HepG2 (cell line): ENCODE measurements at places on chromosomes 11 and 22.

DNA sequence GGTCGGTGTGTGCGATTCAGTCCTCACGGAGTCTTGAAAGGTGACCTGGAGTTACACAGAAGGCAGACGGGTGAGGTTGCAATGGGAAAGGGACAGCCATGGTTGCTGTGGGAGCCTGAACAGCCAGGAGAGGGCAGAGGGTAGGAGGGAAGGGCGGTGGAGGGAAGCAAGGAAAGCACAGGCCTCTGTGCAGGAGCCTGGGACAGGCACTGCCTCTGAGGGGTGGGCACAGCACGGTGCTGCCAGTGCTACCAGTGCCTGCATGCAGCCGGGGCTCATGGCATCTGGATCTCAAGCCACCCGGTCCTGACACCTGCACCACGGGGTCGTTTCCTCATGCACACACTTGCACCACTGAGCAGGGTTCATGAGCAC, 401.0 kb downstream of the TBC1D22A start:
- DNase-seq, result no peak

- no peak for DNase-seq
Measured at GRCh38 chr22:30876915-30877553, 91.5 kb downstream of the MORC2 start.

DNA sequence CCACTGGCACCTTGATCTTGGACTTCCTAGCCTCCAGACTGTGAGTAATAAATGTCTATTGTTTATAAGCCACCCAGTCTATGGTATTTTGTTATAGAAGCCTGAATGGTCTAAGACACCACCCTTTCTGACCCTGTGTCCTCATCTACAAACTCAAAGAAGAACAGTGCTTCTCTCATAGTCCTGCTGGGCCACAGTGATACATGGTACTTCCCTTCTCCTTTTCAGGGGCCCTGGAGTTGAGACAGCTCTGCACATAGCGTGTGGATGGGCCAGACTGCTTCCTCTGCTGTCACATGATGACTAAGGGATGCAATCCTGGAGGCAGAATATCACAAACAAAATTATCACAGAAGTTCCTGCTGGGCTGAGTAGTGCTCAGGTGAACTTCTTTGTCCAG, 5.0 kb downstream of the KCNJ11 start:
- no peak for DNase-seq

GRCh38 chr11:21861314-21861713, 331.6 kb upstream of the ANO5 start:
- no peak for DNase-seq

GRCh38 chr11:33375688-33376311, 118.6 kb downstream of the HIPK3 start:
- DNase-seq, result no peak

- DNase-seq, result no peak
Measured at GRCh38 chr11:5665746-5666401, 19.0 kb downstream of the TRIM5 start.

GRCh38 chr11:113305440-113306336, 8.7 kb upstream of the TTC12 start:
- DNase-seq, result peak; percentile 32

GRCh38 chr11:32100495-32100894, 9.6 kb downstream of the RCN1 start:
- no peak for DNase-seq

DNA sequence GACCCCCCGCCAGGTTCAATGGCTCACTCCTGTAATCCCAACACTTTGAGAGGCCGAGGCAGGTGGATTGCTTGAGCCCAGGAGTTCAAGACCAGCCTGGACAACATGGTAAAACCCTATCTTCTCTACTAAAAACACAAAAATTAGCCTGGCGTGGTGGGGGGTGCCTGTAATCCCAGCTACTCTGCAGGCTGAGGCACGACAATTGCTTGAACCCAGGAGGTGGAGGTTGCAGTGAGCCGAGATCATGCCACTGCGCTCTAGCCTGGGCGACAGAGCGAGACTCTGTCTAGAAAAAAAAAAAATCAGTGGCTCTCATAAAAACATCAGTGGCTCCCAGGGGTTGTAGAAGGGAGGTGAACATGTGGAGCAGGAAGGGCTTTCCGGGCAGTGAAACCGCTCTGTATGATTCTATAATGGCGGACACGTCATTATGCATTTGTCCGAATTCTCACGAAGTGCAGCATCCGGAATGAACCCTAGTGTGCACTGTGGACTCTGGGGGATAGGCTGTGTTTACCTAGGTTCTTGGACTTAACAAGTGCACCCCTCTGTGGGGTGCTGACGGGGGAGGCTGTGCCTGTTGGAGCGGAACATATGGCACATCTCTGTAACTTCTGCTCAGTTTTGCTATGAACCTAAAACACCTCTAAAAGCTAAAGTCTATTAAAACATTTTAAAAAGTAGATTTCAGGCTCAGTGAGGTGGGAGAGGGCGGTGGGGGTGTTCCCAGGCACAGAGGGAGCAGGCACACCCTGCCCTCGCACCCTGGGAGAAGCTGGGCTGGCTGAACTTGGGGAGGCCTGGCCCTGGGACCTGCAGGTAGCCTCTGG, 49.1 kb upstream of the SEPTIN5 start:
- DNase-seq, result no peak

DNA sequence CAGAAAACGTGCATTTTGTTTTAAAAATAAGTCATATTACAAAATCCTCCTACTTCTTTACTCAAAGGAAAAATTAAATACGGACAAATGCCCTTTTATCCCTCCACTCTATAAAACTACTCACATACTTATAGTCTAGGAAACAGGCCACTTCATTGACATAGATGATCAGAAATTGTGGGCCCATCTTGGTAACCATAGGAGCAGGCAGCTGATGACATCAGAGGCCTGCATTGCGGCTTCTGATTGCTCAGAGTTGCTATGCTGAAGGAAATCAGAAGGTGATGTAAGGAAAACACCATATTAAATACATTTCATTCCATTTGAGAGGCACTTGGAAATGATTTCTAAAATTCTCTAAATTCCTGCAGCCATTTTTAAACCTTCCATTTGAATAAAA, 27.0 kb downstream of the FAM76B start:
- no peak for DNase-seq

DNA sequence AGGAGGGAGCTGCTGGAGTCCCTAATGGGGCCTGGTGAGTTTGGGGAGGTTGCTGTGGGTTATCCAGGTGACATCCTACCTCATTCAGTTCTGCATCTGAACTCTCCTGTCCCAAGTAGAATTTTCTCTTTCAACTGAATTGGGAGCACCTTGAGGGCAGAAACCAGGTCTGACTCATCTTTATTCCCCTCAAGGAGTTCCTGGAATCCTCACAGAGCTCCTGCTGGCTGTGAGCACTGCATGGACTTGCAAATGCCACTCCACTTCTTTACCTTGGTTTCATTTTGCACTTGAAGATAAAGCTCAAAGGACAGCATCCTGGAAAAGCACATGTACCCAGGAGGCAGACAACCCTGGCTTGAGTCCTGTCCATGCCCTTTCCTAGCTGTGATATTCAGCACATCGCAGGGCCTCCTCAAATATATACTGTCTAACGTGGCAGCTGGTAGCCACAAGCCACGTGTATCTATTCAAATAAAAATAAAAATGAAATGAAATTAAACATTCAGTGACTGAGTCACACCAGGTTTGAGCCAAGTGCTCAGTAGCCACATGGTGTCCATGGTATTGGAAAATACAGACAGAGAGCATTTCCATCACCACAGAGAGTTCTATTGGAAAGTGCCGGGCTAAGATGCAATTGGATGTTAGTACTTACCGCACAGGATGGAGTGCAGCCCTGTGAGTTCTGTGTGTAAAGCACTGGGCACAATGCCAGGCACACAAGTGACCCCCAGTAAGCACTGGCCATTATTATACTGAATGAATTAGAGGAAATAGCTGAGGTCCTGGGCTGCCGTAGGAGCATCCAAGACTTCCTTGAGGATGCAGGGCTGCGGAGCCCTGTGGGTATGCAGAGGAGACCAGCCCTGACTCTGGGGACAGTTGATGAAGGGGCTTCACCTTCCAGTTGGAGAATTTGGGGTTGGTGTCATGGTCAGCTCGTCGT, 149.0 kb downstream of the PKNOX2 start:
- DNase-seq, result no peak

DNA sequence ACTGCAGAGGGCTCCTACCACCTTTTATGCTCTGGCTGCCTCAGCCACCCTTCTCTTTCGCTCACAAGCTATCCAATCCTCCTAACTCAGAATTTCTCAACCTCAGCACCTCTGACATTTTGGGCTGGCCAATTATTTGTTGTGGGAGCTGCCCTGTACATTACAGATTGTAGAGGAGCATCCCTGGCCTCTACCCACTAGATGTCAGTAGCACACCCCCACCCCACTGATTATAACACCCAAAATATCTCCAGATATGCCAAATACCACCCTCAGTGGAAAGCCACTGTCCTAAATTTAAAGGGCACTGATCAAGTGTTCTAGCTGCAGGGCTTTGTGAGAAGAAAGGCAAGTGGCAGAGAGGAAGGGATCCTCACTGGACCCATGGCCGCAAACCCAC, 443.1 kb downstream of the SOX6 start:
- no peak for DNase-seq

DNA sequence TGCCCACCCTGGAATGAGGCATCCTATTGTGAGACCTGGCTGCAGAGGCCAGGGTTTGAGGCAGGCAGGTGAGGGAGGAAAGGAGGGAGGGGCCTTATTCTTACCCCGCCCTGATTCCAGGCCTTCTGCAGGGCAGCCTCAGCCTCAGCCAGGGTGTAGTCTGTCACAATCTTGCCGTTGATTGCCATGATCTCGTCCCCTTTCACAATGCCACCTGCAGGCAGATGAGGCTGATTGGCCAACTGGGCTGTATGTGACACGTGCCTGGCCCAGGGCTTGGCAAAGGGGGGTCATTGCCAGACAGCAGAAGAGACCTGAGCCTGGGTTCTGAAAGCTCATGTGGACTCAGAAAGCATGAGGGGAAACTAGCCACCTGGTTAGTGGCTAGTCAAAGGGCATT, 21.4 kb upstream of the ABCC8 start:
- DNase-seq, result no peak

DNA sequence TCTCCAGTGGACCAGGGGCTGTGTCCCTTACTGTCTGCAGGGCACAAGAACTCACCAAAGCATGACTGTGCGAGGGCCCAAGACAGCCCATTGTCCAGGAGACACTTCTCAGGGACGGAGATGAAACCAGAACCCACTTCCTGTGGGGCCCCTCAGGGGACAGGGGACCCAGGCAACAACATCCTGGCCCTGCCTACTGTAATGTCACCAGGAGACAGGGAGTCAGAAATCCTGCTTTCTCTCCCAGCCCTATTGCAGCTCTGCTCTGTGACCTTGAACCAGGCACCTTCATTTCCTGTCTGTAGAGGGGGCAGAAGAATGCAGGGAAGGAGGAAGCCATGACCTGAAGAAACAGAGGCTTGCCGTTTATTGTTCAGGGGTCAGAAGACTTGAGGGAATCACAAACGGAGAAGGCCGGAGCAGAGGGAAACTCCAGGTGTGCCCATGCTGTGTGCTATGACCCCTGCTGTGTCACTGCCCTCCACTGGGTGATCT, 98.0 kb downstream of the NAT10 start:
- peak; percentile 44 for DNase-seq

DNA sequence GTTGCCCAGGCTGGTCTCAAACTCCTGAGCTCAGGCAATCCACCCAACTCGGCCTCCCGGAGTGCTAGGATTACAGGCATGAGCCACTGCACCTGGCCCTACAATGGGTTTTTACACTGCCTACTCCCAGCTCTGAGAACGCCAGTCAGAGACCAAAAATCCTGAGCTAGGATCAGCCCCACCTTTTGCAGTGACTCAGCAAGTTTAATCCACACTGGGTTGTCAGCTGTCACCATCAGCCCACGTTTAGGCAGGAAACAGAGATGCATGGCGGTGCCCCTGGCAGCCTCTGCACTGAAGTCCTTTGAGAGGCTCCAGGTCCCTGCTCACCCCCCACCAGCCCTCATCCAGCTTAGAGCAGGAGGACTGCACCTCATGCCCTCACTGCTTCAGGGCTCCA, 117.6 kb downstream of the ARHGAP8 start:
- DNase-seq, result no peak

GRCh38 chr22:44392446-44392921, 79.7 kb upstream of the SHISAL1 start:
- no peak for DNase-seq

DNA sequence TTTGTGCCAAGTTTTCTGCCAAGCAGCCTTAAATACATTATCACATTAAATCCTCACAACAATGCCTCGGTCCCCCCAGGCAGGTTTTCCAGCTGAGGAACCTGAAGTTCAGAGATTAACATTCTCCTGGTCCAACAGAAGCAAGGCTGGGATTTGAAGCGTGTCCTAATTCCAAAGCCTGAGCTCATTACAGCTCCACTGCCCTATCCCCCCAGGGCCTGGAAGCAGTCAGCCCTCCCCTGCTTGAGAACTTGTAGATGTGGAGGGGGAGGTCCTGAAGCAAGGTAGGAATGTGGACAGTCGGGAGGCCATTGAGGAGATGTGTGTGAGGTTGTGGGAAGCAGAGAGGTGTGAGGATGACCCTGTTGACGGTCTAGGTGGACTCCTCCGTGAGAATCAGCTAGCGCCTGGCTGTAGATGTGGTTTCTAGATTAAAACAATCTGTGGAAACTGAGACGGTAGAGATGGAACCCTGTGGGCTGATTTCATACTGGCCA, 8.1 kb downstream of the GRAMD1B start:
- no peak for DNase-seq

GRCh38 chr11:130047141-130047540, 22.6 kb upstream of the APLP2 start:
- no peak for DNase-seq

DNA sequence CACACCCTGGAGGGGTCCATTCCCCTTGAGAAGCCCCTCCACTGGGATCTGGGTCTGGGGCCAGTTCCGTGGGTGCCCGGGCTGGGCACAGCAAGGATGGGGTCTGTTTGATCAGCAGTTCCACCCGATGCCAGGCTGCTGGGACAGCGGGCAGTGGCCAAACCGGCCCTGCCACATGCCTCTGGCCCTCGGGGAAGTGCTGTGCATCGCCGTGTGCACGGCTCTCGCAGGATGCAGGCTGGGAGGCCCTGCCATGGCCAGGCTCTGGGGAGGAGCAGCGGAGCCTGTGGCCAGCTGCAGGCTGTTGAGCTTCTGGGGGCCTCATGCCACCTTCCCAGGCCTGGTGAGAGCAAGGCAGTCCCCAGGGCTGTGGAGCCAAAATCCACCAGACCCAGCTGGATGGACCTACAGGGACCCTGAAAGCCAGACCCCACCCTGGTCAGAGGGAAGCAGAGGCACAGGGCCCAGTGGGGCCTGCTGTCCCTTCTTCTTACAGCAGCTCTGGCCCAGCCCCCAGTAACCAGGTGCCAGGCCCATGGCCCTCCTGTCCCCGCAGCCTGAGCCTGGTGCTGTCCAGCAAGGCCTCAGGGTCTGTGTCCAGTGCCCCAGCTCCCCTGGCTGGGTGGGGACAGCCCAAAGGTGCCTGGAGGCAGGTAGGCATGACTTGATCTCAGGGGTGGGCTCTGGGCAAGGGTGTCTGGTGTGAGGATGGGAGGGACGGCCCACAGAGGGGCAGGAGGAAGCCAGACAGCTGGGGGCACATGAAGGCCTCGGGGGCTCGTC, 57.3 kb downstream of the WNT7B start:
- no peak for DNase-seq

DNA sequence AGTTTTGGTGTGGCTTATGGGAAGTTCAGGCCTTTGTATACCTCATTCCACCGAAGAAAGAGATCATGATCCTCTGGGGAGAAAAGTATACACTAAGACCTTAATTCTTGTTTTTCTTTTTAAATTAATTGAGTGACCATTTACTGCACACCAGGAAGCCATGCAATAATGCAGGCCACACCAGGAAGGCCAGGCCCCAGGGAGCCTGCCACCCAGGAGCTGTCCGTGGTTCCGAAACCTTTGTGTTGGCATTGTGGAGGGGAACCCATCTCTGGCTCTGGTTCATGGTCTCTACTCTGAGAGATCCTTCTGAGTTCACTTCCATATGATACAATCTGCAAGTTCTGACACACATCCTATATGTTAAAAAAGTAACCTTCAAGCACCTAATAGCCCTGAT, 291.8 kb downstream of the MIAT start:
- DNase-seq, result no peak
